GM23248 (cell line): ENCODE measurements at places on chromosomes 3 and 15.

DNA sequence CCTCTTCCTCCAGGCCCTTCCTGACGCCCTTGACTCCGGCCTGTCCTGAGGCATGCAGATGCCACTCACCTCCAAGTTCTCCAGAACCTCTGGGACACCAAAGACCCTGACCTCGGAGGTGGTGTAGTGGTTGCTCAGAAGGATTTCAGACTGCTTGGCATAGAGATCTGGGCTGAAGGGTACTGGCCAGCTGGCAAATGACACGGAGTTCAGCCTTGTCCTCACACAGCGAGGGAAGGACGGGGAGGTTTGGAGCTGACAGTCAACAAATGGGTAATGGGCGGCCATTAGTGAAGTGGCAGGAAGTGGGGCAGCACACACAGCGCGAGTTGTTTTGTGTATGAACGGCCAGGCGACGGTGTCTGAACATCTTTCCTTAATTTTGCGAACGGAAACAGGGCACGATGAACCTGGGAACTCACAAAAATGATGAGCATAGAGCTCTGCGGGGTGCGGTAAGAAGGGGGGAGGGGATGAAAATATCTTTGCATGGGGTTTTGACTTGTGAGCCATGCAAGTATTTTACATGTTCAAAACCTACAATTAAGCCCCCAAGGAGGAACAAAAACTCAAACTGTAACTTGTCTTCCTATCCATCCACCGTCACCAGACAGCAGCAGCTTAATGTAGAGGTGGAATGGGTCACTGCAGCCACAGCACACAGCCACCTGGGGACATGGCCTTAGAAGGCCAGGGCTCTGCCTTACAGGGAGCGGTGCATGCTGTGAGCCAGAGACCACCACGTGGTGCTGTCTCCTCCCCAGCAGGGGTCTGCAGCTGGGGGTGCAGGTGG lies 43.6 kb upstream of the RPL32 start:
- DNase-seq, result no peak

DNA sequence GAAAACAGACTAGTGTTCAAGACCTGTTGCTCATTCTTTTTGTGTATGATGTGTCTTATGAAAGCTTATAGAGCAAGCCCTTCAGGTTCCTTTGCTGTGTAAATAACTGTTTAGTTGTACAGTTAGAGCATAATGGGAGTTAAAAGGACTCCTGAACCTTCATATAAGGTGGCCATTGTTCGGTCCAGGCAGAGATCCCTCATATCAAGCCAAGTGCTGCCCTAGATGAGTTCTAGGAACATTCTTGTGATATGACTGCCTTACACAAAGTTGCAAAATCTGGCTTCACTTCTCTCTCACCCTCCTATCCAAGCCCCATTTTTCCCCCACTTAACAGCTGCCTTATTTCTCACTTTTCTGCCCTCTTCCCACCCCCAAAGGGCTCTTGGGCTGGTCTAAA lies 26.9 kb downstream of the GYG1 start:
- DNase-seq, result peak; percentile 78

DNA sequence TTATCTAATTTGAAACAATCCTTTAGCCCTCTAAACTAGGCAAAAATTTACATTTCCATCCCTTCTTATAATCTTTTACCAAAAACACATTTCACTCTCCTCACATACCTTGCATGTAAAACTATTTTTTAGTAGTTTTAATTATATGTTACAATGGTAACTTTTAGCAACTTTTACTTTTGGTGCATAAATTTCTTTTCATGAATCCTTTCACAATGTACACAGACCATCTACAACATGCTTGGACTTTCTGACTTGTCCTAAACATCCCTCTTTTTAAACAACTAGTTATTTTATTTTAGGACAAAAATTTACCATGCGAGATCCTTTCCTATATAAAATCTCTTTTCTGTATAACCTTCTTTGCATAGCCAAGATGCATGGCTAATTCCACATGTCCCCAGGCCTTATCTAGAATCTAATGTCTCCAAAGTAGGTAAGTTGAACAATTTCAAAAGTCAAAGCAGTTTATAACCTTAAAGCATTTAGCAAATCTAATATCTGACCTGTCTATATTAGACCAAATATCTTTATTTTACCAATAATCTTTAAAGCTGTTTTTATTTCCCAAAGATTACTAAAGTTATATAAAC lies 14.4 kb upstream of the ALDH1L1 start:
- no peak for DNase-seq

DNA sequence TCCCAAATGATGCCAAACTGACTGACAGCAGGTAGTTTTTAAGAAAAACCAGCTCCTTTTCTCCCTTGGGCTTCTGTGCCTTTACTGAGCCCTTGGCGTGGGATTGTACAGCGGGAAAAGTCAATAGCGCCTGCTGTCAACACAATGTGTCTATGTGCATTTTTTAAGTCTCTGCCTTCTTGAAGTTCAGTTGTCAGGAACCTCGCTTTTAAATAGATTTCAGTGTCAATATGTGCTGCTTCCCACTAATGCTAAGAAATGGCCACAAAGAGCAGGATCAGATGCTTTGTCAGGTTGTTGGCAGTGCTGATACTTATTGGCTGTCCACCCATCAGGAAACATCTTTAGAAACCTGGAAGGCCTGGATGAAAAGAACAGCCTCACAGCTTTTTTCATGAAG lies 424.4 kb downstream of the C3orf38 start:
- no peak for DNase-seq

DNA sequence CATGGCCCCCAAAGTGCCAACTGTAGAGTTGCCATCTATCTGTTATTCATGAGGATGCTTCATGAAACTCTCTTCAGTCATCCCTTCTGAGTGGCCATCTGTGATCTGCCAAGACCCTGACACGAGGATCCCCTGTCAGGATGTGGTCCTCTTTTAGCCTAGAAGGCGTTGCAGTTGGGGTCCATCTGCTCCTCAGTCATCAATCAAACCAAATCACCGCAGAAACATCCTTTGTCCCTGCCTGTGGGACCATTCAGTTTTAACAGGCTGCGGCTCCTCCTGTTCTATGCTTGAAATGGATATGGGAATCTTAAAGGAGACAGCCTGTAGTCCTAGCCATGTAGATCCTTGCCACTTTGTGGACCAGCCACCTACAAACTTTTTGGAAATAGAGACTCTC lies 5.9 kb upstream of the RPS27L start:
- no peak for DNase-seq

- DNase-seq, result no peak
Observed at GRCh38 chr15:61376961-61377360, 147.9 kb upstream of the RORA start.

DNA sequence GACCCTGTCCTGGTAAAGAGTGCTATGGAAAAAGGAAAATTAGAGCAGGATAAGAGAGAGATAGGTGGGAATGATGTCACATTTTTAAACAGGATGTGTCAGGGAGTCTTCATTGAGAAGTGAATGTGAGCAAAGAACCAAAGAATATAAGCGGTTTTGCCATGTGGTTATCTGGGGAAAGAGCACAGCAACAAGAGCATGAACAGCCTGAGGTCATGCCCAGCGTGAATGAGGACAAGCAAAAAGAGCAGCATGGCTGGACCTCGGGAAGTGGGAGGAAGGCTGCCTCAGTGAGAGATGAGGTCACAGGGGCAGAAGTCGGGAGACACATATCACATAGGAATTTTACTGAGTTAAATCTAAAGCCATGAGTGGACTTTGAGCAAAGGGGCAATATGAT lies 82.8 kb upstream of the HES1 start:
- no peak for DNase-seq

DNA sequence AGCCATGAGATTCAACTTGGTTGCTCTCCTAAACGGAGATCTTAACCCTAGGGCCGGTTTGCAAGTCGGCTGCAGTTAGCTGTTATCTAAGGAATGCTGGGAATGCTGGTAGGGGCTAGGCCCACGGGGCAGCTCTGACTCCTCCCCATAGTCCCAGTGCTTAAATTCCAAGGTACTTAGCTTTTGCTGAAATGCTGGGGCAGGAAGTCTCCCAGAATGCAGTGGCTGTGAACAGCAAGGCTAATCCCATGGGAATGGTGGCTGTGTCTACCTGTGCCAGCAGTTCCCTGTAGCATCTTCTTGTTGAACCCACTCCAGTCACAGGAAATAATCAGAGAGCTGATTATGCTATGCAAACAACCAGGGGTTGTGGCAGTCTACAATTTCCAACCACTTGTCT lies 102.5 kb upstream of the TJP1 start:
- peak; percentile 48 for DNase-seq

GRCh38 chr3:8938021-8938420 lies 25.3 kb downstream of the RAD18 start:
- DNase-seq, result peak; percentile 67

GRCh38 chr3:183826448-183827250 lies 1.3 kb upstream of the MAP6D1 start:
- no peak for DNase-seq

GRCh38 chr3:38579551-38580449 lies 69.7 kb downstream of the SCN5A start:
- DNase-seq, result no peak

DNA sequence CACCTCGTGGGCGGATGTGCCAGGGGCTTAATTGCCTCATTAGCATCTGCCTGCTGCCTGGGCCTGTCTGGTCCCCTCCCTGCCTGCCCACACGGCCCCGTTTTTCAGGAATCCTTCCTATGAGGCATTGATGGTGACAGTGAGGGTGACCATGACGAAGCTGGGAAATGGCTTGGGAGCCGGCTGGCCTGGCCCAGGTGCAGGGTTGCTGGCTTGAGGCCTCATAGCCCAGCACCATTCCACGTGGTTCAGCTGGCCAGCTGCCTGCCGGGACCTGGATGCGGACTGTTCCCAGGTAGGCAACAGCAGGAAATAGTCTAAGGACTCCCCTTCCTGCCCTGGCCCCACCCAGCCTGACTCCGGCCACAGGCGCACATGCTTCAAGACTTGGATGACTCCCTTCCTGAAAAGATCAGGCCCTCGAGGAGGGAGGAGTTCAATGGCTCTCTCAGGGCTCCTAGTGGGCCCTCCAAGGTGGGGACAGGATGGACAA lies 8.9 kb upstream of the DUSP7 start:
- no peak for DNase-seq

DNA sequence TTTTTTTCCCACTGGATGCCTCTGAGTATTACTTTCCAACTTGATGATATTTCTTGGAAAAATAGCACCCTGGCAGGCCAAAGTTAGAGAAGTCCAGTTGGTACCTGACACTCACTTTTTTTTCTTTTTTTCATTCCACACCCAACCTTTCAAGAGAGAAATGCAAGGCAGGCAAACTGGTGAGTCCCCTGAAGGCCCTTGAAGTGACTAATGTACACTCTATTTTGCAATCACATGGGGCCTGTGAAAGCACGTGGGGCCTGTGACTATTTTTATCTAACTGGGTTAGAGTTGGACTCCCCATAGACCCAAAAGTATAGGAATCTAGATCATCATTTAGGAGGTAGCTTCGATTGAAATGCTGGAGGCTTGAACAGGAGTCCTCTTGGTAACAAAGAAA lies 316.7 kb downstream of the CHL1 start:
- DNase-seq, result peak; percentile 42

- DNase-seq, result peak; percentile 10
Observed at GRCh38 chr3:113129168-113129567, 82.2 kb upstream of the BOC start.

GRCh38 chr3:152159328-152159727 lies 109.4 kb upstream of the MBNL1 start:
- peak; percentile 52 for DNase-seq

DNA sequence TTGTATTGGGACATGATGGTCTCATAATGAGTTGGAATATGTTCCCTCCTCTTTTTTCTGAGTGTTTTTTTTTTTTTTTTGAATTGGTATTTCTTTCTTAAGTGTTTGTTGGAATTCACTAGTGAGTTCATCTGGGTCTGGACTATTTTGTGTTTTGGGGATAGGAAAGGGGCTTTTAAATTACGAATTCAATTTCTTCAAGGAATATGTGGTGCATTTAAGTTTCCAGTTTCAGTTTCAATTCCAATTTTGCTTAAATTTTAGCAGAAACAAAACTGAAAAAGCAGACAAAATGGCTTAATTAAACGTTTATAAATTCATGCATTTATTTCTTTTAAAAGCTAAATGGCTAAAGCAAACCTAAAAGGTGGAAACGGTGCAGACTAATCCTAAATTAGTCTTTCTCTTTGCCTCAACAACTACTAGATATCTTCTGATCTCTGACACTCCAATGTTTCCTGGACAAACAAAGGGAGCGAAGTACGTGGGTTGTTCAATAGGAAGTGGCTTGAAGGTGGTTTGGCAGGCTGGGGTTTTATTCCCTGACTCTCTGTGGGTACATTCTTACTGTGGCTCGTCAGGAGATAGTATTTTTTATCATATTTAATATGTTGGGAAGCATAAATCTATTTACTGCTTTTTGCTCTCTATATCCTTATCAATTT lies 50.0 kb upstream of the CORO2B start:
- no peak for DNase-seq

- no peak for DNase-seq
Observed at GRCh38 chr15:26433818-26434217, 339.0 kb downstream of the GABRB3 start.

GRCh38 chr15:41148065-41148464 lies 32.0 kb upstream of the INO80 start:
- DNase-seq, result no peak

- no peak for DNase-seq
Observed at GRCh38 chr3:193803288-193803687, 210.3 kb downstream of the OPA1 start.

DNA sequence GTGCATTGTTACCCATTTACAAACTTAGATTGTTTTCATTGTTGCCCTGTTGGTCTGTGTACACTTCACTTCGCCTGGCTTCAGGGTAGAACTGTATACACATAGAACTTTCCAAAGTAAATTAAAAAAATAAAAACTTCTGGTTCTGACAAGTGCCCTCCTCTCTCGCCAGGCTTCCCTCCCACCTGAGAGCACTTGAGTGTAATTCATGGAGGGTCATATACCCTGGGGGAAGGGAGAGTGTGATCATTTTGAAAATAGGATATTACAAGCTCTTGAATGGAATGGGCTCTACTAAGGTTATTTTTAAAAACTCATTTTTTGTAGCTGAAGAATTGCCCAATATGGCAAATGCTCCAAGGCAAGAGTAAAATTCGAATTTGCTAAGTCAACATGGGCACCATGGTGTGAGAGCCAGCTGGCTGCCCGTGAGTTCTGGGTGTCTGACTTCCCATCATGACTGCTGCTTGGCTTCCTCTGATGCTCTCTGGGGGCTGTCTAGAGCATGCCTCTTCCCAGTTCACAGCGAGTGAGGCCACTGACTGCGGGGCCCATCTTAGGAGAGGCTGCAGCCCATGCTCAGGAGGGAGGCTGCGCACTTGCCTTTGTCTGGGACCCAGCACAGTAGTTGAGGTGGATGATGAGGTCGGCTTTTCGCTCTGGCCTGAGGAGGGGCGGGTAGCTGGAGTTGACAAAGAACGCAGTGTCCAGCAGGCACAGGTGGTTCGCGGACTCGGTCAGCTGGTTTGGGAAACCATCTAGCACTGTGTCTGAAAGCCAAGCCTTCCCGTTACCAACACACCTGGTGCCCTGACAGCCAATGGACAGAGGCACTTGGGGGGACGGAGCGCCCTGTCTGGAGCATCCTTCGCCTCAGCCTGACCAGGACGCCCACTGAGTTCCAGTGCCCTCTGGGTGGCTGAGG lies 13.1 kb upstream of the EHD4 start:
- DNase-seq, result no peak

DNA sequence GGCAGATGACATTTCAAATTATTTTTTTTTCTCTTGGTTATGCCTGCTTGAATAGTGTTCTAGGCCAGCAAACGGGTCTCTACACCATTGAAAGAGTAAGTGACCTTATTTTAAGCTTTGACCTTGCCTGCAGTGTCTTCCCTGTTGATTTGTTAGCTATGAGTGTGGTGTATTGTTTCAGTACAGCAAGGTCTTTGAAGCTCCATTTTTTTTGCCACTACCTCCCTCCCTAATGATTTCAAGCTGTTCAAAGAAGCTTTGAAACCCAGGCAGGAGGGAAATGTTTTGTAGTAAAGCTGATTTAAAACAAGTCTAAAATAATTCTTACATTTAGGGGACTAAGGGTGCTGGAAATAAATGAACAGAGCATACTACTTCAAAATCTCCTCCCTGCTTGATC lies 1249.8 kb downstream of the ROBO1 start:
- no peak for DNase-seq
